ENCODE measurements at places on chromosomes 16 and 17. TPM values are rescaled to one million over a fixed set of nuclear protein-coding genes. Genes with fewer than 3 reads are reported as not detected.

The KRTAP4-6 gene
- total RNA-seq: not detected

GRCh38 chr17:60463157-60463835 is 41.0 kb downstream of the CHCT1 start:
- DNase-seq: no peak

The LITAF gene
- 211 TPM for total RNA-seq

DNA sequence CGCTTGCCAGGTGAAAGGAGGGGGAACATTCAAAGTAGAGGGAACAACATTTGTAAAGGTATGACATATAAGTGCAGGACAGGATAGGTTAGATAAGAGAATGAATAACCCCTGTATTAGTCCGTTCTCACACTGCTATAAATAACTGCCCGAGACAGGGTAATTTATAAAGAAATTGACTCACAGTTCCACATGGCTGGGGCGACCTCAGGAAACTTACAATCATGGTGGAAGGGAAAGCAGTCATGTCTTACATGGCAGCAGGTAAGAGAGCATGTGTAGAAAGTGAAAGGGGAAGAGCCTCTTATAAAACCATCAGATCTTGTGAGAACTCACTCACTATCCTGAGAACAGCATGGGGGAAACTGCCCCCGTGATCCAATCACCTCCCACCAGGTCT is 223.8 kb downstream of the SOX9 start:
- DNase-seq: no peak

DNA sequence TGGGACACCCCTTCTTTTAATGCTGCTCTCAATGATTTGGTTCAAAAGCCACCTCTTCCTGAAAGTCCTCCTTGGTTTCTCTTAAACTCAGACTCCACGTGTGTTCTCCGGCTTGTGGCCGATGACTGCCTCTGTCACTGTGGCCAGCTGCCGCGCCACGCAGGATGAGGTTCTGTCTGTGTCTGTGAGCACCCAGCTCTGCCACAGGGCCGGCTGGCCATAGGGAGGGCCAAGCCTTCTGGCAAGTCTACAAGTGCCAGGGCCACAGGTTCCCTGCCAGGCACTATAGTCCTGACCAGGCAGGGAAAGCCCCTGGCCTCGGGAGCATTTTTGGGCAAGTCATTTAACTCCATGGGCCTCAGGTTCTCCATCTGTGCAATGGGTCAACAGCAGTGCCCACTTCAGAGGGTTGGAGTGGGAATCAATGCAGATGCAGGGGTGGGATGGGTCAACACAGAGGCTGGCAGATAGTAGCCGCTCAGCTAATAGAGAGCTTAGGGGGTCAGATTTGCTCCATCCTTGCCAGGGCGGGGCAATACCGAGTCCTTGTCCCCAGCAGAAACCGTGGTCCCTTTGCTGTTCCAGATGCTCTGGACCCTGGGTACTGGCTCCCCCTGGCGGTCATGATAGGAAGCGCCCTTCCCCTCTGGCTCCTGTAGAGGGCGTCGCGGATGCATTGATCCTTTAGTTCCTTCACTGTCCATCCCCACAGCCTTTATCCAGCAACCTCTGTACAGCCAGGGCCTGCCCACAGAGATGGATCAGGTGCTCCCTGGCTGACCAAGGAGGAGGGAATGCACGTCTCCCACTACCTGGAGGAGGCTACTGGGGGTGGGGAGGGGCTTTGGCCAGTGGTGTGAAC is 19.3 kb upstream of the ADGRG3 start:
- peak; percentile 81 for DNase-seq

GRCh38 chr16:10368969-10369551 is 16.8 kb upstream of the ATF7IP2 start:
- DNase-seq: no peak

- DNase-seq: no peak
These were observed 47.8 kb upstream of the HAS3 start for GRCh38 chr16:69057400-69058378.

DNA sequence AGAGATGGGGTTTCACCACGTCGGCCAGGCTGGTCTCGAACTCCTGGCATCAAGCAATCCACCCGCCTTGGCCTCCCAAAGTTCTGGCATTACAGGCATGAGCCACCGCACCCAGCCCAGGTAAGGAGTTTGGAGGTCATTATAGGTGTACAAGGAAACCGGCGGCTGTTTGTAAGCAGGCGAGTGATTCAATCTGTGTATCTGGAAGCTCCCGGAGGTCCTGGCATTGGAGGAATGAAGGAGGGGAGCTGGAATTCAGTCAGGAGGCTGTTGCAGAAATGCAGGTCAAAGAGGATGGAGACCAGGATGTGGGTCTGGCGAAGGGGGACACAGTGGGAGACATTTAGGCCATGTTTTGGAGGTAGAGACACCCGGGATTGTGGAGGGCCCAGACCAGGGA is 18.8 kb downstream of the CDC42EP4 start:
- no peak for DNase-seq

DNA sequence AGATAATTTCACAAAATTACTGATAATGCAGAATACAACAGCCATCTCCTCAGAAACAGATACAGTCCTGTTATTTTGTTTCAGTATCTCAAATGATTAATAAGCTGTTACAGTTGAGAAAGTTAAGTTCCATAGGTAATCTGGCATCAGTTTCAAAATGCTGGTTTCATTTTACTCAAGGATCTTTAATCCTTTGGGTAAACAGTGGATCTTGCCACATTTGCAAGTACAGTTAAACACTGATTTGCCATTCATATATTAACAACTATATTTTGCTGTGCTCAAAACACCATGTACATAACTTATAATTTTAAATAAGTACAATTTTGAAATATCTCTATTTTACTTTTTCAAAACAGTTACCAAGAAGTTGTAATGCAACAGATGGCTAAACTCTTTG is 31.2 kb downstream of the RPGRIP1L start:
- no peak for DNase-seq

- peak; percentile 85 for DNase-seq
These were observed 20.6 kb downstream of the MYL4 start for GRCh38 chr17:47229535-47230443.

The CASKIN2 gene
- 26.5 TPM for total RNA-seq

DNA sequence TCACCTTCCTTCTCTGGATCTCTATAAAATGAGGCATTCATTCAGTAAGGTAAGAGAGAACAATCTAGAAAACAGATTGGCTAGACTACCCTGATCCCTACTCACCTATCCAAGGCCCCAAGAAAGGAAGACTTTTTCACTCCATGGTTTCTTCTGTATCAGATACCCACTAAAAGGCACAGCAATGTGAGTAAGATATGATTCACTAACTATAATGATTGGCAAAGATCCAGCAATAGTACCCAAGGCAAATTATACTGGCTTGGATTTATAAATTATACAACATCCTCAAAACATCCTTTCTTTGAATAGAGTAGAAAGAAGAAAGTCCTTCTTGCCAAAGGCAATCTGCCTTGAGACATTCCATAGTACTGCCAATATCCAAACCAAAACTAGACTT is 1432.0 kb upstream of the GOT2 start:
- DNase-seq: no peak

DNA sequence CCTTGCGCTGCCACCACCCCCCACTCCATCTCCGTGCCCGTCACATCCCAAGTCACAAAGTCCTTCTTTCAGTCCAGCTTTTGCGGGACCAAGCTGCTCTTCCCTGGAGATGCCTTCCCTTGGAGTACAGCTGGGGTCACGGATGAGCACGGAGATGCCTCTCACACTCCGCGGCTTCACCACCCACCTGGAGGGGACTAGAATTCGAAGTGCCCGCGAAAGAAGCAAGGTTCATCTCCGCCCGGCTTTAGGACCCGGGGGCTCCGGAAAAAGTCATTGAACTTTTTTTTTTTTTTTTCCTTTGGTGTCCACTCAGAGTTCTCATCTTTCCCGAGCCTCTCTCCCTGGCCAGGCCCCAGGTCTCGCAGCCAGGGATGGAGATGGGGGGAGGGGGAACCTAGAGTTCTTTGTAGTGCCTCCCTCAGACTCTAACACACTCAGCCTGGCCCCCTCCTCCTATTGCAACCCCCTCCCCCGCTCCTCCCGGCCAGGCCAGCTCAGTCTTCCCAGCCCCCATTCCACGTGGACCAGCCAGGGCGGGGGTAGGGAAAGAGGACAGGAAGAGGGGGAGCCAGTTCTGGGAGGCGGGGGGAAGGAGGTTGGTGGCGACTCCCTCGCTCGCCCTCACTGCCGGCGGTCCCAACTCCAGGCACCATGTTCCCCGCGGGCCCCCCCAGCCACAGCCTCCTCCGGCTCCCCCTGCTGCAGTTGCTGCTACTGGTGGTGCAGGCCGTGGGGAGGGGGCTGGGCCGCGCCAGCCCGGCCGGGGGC is at the start of gene FKBP10:
Gene FKBP10 (plus strand): TSS at position 624 of the 771 bp plus-strand sequence. CDS start 31 bp downstream, at position 655.
- DNase-seq: peak; percentile 55

GRCh38 chr16:81900456-81900855 is 110.8 kb downstream of the SDR42E1 start:
- no peak for DNase-seq

DNA sequence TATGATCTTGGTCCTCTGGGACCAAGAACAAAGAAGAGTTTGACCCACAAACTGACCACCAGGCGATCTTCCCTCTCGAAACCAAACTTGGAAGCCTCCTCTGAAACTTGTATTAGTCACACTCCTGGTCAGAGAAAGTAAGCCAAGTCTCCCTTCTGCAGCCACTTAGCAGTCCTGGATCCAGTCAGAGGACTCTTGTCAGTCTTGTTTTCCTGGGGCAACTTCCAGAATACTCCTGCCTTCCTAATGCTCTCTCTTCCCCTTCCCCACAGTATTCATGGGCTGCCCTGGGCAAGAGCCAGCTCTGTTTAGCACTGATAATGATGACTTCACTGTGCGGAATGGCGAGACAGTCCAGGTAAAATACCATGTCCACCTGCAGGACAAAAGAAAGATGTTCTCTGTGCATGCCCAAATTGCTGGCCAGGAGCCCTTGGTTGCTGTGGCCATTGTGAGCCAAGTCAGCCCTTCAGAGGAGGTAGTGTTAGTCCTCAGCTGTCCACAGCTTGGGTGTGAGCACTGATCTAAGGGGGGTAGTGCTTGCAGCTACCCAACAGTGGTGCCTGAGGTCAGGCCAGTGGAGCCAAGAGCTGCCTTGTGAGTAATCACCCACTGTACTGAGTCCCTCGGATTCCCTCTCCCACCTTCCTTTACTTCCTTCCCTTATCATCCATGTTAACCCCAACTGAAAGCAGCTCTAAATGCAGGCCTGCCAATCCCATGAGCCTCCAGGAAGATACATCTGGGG is 31.2 kb downstream of the CDH3 start:
- no peak for DNase-seq

The SLC6A2 gene
- total RNA-seq: not detected

GRCh38 chr16:78638371-78638770 is 538.9 kb downstream of the WWOX start:
- DNase-seq: no peak

DNA sequence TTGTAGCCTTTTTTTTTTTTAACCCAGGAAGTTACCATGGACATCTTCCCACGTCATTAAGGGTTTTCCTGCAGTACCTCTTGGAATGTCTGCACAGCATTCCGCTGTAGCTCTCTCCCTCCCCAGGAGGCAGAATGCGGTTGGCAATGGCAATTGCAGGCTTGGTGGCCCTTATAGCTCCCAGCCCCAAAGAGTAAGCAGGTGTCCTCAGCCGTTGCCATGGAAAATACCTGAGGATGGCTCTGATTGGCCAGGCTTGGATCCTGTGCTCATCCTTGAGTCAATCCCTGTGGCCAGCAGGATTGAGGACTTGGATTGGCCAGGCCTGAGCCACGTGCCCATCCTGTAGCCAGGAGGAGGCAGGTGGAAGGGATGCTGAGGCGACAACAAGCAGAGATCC is 15.5 kb upstream of the TIMP2 start:
- no peak for DNase-seq

The RNF43 gene
- total RNA-seq: 38.5 TPM

DNA sequence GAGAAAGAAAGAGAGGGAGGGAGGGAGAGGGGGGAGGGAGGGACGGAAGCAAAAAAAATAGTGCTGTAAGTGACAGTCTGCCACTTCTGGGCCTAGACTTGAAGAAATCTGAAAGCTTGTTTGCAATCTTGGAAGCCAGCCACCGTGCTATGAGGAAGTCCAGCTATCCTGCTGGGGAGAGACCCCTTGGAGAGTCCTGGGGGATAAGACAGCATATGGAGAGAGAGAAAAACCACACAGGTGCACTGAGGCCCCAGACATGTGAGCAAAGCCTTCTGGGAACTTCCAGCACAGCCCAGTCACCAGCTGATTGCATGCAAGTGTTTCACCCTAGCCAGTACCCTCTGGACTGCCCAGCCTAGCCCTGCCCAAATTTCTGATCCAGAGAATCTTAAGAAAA is 12.6 kb upstream of the ALOX12B start:
- DNase-seq: no peak

- no peak for DNase-seq
These were observed 19.6 kb downstream of the BEAN1 start for GRCh38 chr16:66446737-66447136.

- DNase-seq: no peak
These were observed 228.7 kb downstream of the CDH13 start for GRCh38 chr16:82855471-82855870.

- DNase-seq: no peak
These were observed 260.8 kb upstream of the TNRC6C start for GRCh38 chr17:77697480-77698400.

The INTS2 gene
- 10.9 TPM for total RNA-seq

DNA sequence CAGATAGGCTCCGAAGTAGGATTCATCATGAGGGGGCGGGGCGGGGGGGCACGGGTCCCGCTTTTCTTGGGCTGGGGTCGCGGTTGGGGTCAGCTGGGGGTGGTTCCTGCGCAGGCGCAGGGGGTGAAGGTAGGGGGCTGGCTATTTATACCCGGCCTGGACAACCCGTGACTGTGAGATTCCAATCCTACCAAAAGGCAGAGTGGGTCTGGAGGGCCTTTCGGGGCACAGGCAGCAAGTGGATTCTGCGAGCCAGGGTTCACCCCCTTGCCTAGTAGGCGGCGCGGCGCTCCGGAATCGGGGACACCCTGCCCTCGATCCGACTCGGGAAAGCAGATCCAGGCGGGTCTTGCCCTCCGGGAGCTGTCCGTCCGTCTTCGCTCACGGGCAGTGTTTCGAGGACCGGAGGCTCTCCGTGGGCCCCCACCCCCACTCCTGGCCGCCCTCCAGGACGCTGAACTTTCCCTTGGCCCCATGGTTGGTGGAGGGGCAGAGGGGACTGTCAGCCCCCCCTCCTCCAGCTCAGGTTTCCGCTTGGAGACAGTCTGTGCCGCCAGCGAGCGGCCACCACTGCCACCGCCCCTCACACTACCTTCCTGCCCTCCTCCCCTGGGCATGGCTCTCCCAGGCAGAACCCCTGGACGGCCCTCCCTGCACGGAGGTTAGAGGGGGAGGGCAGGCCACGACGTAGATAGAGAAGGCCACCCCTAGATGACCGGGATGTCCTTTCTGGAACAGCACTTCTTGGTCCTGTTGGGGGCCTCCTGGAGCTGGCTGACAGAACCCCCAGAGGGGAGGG is 634 bp downstream of the SLC2A4 start:
- DNase-seq: peak; percentile 42

GRCh38 chr16:88805340-88805715 is 1.7 kb downstream of the CDT1 start:
- no peak for DNase-seq

The GRIN2A gene
- 0.15 TPM for total RNA-seq

- DNase-seq: no peak
These were observed 59.8 kb downstream of the PGS1 start for GRCh38 chr17:78438271-78438691.

- no peak for DNase-seq
These were observed 9.5 kb downstream of the DEF8 start for GRCh38 chr16:89958068-89958467.

The OTOP3 gene
- 0.40 TPM for total RNA-seq

The SNRNP25 gene
- total RNA-seq: 48.3 TPM

GRCh38 chr17:8237175-8237574 is 10.7 kb downstream of the CTC1 start:
- DNase-seq: no peak

The SAMD14 gene
- 2.3 TPM for total RNA-seq

All from colonic mucosa (tissue), 4 donors.